GM20000 (cell line): ENCODE measurements at places on chromosomes 16 and 17.

DNA sequence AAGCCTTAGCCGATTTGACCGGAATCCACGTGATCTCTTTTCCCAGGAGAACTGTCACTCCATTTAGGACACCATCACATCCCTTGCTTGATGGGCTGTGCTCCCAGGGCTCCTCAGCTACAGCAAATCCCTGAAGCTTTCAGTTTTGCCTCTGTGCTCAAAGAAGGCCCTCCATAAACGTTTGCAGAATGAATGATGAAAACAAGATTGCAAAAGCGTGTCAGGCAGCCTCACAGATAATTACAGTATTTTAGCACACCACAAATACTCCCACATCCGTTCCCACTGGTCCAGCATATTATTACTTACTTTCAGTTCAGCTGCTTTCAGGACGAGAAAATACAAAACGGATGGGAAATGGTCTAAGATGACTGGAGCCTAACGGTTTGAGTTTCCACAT lies 84.6 kb downstream of the USP31 start:
- peak; percentile 30 for DNase-seq

DNA sequence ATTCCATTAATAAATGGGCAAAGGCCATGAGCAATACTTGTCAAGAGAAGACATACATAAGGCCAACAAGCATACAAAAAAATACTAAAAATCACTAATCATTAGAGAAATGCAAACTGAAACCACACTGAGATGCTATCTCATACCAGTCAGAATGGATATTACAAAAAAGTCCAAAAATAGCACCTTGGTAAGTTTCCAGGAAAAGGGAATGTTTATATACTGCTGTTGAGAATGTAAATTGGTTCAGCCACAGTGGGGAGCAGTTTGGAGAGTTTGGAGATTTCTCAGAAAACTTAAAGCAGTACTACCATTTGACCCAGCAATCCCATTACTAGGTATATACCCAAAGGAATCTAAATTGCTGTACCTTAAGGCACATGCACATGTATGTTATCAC lies 467.7 kb downstream of the CDH11 start:
- no peak for DNase-seq

- no peak for DNase-seq
Measured at GRCh38 chr17:12231355-12231682, 210.6 kb downstream of the MAP2K4 start.

DNA sequence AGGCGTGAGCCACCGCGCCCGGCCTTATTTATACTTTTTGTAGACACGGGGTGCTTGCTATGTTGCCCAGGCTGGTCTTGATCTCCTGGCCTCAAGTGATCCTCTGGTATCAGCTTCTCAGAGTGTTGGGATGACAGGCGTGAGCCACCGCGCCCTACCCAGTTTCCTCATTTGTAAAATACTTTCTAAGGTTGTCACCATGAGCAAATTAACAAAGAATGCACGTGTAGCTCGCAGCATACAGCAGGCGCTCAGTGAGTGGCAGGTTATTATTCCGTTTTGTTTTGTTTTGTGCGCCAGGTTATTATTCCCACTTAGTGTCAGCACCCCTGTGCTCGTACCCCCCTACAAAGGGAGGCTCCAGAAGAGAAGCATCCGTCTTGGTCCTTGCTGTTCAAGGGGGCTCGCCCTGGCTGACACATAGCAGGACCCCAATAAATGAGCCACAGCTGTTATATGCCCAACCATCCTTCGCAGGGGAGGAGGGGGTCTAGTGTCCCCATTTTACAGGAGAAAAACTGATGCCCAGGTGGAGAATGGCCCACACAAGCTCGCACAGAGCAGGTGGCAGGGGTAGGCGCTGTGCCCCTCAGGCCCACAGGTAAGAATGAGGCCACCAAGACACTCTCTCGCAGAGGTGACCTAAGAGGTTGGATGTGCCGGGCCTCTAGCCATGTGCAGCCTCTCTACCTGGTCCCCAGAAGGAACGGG lies 686 bp upstream of the MIEF2 start:
- DNase-seq: no peak

DNA sequence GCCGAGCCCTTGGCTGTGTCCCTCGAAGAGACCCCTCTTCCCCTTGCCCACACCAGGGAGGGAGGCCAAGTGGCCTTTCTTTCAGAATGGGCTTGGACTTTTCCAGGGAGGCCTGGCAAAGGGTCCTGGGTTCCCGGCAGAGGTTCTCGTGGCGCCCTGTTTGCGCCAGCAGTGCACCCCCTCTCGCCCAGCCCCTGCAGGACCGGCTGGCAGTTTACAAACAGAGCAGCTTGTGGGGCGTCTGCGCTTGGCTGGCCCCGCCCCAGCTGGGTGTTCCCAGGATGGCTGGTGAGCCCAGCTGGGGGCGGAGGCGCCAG lies 137.8 kb upstream of the CIBAR2 start:
- no peak for DNase-seq

GRCh38 chr16:63981639-63982038 lies 1140.2 kb downstream of the CDH11 start:
- DNase-seq: no peak

- DNase-seq: peak; percentile 85
Measured at GRCh38 chr16:84593825-84594724, 23.8 kb downstream of the COTL1 start.

- no peak for DNase-seq
Measured at GRCh38 chr17:17710728-17711541, 29.7 kb downstream of the RAI1 start.

GRCh38 chr16:66576296-66576695 lies 3.0 kb upstream of the CMTM2 start:
- no peak for DNase-seq

GRCh38 chr16:27650073-27650701 lies 100.2 kb downstream of the KATNIP start:
- no peak for DNase-seq

DNA sequence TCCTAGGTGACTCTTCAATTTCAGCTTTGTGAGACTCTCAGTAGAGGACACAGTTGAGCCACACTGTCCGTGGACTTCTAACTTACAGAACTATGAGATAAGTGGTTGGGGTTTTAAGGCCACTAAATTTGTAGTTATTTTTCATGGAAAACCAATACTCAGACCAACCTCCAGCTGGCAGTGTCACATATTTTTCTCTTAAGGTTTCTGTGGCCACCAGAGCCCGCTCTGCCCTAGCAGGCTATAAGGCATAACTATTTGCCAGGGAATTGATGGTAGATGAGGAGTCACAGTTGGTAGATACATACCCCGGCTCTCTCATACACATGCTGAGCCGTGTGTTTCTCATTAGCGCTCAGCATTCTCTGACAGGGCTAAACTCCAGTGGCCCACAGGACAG lies 336.8 kb upstream of the MON1B start:
- no peak for DNase-seq

GRCh38 chr17:31744511-31744951 lies 114.5 kb downstream of the COPRS start:
- DNase-seq: no peak

- DNase-seq: no peak
Measured at GRCh38 chr17:79648181-79648831, 37.5 kb upstream of the RBFOX3 start.

GRCh38 chr17:41618341-41619035 lies 5.9 kb downstream of the KRT17 start:
- no peak for DNase-seq

- DNase-seq: peak; percentile 94
Measured at GRCh38 chr17:43024407-43025289, at the start of gene RND2. TSS of gene RND2 (plus strand) at chr17:43025231. CDS start at chr17:43025348, 117 bp downstream.

- DNase-seq: no peak
Measured at GRCh38 chr16:77290451-77291115, 91.4 kb downstream of the SYCE1L start.

- DNase-seq: no peak
Measured at GRCh38 chr16:66423177-66423576, 3.9 kb upstream of the BEAN1 start.

- no peak for DNase-seq
Measured at GRCh38 chr17:44996304-44996703, 28.2 kb upstream of the C1QL1 start.

DNA sequence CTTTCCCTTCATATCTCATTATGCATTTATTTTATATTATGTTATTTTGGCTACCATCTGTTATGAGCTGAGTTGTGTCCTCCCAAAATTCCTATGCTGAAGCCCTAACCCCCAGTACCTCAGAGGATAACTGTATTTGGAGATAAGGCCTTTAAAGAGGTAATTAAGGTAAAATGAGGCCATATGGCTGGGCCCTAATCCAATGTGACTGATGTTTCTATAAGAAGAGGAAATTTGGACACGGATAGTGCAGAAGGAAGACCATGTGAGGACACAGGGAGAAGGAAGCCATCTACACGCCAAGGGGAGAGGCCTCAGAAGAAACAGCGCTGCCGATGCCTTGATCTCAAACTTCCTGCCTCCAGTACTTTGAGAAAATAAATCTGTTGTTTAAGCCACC lies 557.7 kb upstream of the CDH5 start:
- no peak for DNase-seq

GRCh38 chr16:4218202-4218601 lies 23.7 kb downstream of the SRL start:
- no peak for DNase-seq

GRCh38 chr17:50274142-50274896 lies at the start of gene TMEM92:
TSS of gene TMEM92 (plus strand) at chr17:50274466. CDS start at chr17:50274502, 36 bp downstream.
- no peak for DNase-seq

- DNase-seq: no peak
Measured at GRCh38 chr16:16067127-16067526, 117.7 kb downstream of the ABCC1 start.

DNA sequence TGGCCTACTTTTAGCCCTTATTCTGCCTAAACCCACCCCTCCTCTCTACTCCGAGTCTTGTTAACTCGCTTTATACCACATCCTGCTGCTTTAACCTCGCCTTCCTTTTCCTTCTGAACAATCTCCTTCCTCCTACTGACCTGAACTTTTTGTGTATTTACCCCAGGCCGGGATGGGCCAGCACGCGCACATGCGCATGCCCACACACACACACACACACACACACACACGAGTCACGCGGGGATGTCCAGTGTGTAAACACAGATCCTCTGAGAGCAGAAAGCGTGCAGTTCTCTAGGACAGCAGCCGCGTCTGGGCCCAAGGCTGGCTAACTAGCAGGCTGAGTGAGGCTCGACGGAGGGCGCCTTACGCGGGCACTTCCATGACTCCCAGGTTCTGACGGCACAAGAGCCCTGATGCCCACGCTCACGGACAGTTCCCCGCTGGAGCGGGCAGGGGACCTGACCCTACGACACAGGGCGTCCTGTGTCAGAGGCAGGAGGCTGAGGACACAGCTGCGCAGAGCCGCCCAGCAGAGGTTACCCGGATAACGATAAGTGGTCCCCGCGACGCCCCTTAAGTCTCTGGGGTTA lies 610 bp downstream of the PIK3R5 start:
- no peak for DNase-seq

DNA sequence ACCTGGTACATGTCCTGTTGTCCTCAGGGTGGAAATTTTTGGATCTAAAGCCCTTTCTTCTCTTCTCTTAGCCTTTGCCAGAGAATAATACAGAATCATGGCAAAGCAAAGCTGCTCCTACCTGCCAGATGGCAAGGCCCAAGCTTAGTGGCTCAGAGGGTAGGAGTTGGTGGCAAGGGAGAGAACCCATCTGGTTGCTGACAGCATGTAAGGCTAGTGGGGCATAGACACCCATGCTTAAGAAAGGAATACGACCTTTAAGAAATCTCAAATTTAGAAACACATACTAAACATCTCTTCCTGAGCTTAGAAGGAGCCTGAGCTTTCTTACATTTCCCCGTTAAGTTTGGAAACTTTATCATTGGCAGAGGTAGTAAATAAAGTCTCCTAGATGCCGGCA lies 395.0 kb upstream of the SOX9 start:
- DNase-seq: no peak

GRCh38 chr17:53454337-53454736 lies 368.4 kb upstream of the KIF2B start:
- DNase-seq: no peak

DNA sequence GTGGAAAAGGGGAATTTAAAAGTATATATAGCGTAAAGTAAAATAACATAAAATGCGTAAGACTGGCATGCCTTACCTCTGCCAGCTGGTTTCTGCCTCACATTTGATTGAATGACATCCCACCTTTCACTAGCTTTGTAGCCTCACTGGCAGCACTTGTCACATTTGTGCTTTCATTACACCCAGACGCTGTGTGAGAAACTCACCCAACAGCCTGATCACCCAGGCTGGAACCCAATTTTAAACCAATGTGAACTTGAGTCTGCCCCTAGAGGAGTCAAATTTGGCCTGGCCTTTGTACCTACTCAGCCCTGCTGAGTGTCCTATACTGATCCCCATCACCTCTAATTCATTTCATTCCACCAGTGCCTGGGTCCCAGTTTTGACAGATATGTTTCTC lies 4.8 kb upstream of the THUMPD1 start:
- DNase-seq: no peak

DNA sequence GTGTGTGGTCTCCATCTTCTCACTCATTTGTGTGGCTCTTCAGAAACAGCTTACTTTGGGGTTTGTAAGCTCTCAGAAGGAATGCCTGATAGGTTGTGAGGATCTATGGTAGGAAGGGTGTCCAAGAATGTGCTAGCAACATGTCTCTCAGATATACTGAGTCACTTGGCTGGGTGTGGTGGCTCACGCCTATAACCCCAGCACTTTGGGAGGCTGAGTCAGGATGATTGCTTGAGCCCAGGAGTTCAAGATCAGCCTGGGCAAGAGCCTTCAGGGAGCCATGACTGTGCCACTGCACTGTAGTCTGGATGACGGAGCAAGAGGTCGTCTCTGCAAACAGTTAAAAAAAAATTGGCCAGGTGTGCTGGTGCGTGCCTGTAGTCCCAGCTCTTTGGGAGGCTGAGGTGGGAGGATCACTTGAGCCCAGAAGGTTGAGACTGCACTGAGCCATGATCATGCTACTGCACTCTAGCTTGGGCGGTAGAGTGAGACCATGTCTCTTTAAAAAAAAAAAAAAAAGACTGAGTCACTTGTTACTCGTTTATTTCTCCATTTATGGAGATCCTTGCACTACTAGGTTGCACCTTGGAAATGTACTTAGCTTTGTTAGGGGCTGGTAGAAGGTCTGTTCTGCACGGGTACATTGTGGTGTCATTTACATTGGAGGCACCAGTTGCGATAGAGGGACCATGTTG lies 232.0 kb downstream of the SNX29 start:
- DNase-seq: no peak

DNA sequence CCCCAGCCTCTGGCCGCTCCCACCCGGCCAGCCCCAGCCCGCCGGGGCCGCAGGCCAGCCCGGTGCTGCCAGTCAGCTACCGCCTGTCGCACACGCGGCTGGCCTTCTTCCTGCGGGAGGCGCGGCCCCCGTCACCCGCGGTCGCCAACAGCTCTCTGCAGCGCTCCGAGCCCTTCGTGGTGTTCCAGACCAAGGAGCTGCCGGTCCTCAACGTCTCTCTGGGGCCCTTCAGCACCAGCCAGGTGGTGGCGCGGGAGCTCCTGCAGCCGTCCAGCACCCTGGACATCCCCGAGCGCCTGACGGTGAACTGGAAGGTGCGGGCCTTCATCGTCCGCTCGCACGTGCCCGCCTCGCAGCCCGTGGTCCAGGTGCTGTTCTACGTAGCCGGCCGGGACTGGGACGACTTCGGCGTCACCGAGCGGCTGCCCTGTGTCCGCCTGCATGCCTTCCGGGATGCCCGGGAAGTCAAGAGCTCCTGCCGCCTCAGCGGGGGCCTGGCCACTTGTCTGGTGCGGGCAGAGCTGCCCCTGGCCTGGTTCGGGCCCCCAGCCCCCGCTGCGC lies 46.8 kb downstream of the TMEM132E start:
- DNase-seq: no peak
